Effector memory CD4-positive, alpha-beta T cell (primary cell): ENCODE measurements at places on chromosomes 5 and 9.

- DNase-seq: no peak
Observed at GRCh38 chr9:70400107-70400892, 14.2 kb downstream of the KLF9 start.

GRCh38 chr5:64722588-64722987 is 32.3 kb downstream of the SHISAL2B start:
- DNase-seq: no peak

DNA sequence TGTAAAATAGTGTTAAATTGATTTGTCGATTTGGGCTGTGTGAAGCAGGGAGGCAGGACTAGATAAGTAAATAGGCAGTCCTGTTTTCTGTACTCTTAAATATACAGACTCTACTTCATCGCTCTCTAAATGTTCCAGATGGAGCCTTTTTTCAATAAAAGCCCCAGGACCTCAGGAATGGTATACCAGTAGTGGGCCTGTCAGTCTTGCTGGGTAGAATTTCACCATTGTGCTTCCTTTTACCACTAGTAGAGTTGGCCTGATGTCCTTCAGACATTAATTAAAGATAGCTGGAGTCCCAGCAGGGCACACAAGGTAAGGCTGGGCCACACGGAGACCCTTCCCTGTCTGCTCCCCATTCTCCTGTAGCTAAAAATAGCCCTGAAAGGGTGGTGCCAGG is 6.0 kb downstream of the SNX18 start:
- no peak for DNase-seq

DNA sequence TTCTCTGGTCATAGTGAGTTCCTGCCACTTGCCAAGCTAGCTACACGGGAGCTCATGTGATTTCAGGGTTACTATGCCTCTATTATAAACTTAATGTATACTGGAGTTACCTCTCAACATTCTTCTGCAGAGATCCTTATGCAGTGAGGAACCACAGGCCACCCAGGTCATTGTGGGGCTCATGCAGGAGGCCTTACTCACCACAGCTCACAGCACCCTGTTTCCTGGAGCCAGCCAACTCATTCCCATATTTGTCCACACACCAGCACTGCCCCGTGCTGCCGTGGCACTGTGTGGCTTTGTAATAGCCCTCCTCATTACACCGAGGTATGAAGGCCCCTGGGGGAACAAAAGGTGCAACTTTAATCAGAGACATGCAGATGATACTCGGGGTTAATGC is 520.0 kb downstream of the SPOCK1 start:
- DNase-seq: no peak

GRCh38 chr9:130444565-130445221 is at the start of gene ASS1:
TSS of gene ASS1 (plus strand) at chr9:130444961. CDS start at chr9:130452229, 7,268 bp downstream.
- DNase-seq: peak; percentile 10

GRCh38 chr9:108850293-108850897 is 5.4 kb downstream of the ACTL7B start:
- DNase-seq: no peak

DNA sequence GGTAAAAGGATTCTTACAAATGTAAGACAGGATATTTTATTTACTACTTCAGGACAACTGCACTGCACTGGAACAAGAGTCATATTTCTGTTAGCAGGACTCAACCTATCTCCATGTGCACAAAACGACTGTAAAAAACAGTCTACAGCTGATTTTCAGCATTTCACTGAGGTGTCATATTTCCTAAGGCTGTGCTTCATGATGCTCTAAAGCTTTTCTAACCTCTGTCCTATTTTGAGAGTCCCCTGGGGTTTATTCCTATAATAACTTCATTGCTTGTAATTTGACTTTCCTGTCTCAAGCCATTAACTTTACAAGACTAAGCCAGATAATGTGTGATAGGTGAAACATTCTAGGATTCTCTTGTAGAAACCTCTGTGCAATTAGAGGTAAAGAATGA is 472.3 kb downstream of the HINT1 start:
- no peak for DNase-seq

DNA sequence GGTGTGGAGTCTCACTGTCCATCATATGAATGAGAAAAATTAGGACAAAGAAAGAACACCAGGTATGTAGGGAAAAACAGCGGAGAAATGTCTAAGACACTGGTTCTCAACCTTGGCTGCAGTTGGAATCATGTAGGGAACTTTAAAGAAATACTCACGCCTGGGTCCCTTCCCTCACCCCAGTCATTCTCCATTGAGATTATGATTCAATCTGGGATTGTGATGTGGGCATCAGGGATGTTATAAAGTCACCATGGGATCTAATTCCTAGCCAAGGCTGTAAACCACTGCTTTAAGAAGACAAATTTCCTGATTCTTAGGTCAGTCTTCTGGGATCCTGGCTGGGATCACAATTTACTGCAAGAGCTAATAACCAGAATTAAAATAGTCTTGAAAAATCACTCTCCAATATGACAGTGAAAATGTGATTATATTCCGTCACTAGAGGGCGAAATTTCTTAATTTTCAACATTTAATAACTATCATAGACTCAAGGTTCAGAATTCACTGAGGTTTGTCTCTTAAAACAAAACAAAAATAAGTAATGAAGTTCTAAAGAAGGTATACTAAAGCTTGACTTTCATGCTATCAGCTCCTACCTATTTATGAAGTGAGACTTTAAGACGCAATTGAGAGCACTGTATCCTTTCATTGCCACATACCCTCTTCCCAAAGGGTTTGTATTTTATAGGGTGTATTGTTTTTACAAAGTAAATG is 60.5 kb downstream of the GLDC start:
- no peak for DNase-seq

DNA sequence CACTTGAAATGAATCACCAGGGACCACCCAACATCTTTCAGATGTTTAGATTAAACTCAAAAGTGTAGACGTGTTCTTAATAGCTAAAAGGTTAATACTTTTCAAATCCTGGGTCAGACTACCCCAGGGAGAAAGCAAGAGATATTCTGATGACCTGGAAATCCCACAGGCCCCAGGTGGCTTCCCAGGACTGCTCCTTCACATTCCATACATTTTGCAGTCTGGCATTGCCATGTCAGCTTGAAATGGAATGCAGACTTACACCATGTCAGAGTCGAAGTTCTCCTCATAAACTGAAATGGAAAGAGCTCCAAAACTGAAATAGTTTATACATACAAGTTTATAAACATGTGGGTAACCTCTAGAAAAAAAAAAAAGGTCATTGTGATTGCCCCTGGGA is 61.5 kb downstream of the TMEM167A start:
- no peak for DNase-seq

DNA sequence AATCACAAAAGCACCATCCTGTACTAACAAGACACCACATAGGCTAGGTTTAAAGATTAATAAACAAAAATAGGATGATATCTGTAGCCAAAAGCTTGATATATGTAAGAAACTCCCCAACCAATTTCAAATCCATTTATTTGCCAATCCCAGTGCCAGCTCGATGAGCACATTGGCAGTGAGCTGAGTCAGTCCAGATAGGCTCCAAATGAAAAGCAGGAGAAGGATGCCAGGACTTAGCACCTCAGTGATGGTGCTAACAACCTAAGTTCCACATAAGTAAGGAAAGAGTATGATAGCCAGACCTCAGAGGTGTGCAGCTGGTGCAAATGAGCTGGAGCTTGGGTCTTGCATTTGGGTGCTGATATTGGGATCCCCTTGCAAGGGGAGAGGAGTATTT is 158.1 kb downstream of the SIL1 start:
- no peak for DNase-seq

DNA sequence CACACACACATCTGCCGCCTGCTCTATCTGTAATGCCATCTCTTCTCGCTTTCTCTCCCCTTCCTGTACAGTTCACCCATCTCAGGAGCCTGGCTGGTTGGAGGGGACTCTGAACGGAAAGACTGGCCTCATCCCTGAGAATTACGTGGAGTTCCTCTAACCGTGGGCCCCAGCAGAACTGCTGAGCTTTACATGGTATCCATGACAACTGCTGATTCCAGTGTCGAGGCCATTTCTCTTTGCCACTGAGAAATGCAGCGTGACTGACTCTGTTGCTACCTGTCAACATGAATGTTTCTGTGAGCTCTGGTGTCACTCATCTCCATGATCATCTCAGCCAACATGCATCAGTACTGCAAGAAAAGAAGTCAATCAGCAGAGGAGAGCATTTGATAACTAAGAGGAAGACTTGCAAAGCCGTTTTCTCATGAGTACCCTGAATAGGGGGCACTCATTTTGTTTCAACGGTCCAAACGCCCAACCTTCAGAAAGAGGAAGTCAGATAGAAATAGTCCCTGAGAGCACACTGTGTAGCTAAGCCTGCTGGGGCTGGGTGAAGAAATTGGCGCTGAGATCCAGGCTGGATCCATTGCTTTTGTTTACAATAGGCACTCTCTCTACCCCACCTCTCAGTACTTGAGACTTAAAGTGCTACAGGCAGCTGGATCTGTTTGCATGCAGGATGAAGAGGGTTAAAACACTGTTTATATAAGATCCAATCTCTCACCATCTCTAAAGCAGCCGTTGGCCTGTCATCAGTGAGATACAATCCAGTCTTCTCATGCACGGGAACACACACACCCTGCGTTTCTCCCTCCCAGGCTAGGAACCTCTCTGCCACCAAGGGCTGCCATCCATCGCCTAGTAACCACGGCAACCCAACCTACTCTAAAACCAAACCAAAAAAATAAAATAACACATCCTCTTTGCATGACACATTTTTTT is 180.9 kb downstream of the NR3C1 start:
- peak; percentile 72 for DNase-seq

DNA sequence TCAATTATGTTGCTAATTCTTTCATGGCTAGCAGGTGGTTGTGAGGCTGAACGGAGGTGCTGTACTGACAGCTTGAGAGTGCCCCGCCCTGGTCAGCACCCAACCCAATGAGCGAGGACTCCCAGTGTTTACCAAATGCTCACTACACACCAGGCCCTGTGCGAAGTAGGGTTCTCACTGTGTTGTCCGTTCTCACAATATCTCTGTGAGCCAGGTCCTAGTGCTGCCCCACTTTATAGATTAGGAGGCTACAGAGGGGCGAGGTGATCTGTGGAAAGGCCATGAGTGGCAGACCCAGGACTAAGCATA is 28.2 kb downstream of the COL15A1 start:
- no peak for DNase-seq

DNA sequence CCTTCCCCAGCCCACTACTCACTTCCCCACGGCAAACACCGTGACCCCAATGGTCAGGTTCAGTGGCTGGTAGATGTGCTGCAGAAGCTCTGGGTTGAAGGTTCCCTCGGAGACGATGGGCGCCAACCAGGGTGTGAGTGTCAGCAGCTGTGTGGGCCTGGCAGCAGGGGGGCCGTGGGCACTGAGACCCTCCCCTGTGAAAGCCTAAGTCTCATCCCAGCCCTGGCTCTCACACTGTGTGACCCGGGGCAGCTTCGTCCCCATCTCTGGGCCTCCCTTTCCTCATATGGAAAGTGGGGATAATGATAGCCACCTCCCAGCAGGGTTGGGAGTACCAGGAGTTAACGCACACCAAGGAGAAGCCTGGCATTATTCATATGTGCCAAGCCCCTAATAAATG is 8.6 kb downstream of the GBGT1 start:
- DNase-seq: no peak

DNA sequence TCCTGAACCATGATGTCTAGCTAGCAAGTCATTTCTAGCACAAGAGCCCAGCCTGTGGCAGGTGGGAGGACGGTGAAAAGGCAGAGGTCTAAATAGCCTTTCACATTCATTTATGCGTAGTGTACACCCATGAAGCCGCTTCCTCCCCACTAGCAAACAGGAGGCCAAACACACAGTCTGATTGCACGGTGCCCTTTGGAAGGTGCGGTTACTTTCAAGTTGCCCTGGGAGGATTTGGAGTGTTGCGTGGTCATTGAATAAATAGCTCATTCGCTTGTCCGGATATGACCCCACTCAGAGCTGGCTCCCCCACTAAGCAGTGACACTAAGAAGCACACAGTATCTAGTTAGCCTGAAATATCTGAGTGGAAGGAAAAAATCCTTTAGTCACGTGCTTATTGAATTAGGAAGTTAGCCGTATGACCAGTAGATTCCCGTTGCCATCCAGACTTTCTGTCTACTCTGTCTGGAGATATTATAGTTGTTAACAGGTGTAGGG is 664 bp upstream of the ARSB start:
- DNase-seq: peak; percentile 7

GRCh38 chr5:151288180-151288579 is 15.4 kb downstream of the SLC36A3 start:
- DNase-seq: no peak

DNA sequence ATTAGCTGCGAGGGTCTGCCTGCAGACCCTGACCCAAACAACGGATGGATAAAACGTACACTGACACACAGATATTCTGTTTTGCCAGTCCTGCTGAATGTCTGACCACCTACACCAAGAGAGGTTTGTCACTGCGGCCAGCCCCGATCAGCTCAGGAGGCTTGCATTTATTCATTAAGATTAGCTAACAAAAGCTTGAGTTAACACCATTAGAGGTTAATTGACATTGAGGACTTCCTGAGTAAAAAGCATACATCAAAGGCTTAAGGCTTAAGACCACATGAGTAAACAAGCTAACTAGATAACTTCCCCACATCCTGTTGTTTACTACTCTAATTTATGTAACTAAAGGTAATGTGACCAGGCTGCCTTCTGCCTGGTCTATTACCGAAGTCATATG is 198.1 kb upstream of the TRPC7 start:
- no peak for DNase-seq

DNA sequence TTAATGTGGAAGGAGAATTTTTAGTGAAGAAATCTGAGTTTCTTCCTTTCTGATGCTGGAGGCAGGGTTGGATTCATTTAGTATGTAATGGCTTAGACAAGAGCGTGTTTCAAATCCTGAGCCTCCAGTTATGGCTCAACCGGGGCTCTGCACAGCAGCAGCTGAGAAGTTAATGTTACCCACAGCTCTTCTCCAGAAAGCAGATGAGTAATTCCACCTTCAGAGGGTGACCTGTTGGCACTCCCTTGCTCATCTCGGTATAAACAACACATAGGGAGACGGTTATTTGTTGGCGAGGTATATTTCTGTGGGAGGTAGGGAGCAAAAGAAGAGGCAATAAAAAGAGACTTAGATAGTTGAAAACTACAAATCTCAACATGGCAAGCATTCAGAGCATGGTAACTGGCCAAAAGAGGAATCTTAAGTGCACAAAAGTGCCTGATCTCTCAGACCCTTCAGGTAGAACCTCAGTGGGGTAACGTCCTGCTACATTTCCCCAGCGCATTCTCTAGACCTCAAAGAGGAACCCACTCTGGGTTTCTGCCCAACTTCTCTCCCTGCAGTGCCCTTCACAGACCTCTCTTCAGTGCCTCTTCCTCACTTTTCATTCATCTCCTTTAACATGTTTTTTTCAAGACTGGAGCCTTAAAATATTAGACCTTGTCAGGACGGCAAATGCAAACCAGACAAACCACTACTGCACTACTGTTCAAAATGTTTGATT is 417.5 kb upstream of the ADAMTSL1 start:
- DNase-seq: no peak
